ENCODE measurements at places on chromosomes 5 and 9. TPM values are rescaled to one million over a fixed set of nuclear protein-coding genes. Genes with fewer than 3 reads are reported as not detected.
A peak's percentile ranks its signal among the peaks of the same experiment; 100 is the strongest.

DNA sequence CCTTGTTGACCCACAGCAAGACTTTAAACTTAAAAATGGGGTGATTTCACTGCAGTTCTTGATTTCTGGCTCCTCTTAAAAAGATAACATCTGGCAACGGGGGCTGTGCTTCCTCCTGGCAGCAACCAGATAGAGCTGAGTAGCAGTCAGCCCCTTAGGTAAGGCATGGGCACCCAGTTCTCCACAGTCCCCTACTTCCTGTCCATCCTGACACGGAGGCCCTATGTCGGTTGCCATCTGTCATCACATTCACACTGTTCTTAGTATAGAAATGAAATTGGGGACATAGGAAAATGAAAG is 11.7 kb downstream of the CD74 start:
- peak overlapping the region; percentile 74 for H3K27ac ChIP-seq
- peak; percentile 73 for DNase-seq
- no peak overlapping the region for H3K4me3 ChIP-seq
- H3K27me3 ChIP-seq = no peaks in the 10 kb centered on the region
- H3K36me3 ChIP-seq = peaks cover 41% of the 10 kb centered on the region
- peaks cover 53% of the 10 kb centered on the region for H3K4me1 ChIP-seq

- no peak overlapping the region for H3K4me3 ChIP-seq
- peaks cover 40% of the 10 kb centered on the region for H3K36me3 ChIP-seq
- DNase-seq = no peak
- no peaks in the 10 kb centered on the region for H3K4me1 ChIP-seq
These were observed 35.3 kb downstream of the HNRNPH1 start for GRCh38 chr5:179588166-179588565.

The SNCAIP gene
- total RNA-seq = not detected

The XPA gene
- 28.8 TPM for total RNA-seq

All from Karpas-422 (cell line).